Fibroblast of skin of left quadriceps (primary cell): ENCODE measurements at places on chromosomes 13 and 19.
A peak's percentile ranks its signal among the peaks of the same experiment; 100 is the strongest.

- no peak for DNase-seq
Measured at GRCh38 chr13:40205771-40206240, 460.6 kb downstream of the FOXO1 start.

DNA sequence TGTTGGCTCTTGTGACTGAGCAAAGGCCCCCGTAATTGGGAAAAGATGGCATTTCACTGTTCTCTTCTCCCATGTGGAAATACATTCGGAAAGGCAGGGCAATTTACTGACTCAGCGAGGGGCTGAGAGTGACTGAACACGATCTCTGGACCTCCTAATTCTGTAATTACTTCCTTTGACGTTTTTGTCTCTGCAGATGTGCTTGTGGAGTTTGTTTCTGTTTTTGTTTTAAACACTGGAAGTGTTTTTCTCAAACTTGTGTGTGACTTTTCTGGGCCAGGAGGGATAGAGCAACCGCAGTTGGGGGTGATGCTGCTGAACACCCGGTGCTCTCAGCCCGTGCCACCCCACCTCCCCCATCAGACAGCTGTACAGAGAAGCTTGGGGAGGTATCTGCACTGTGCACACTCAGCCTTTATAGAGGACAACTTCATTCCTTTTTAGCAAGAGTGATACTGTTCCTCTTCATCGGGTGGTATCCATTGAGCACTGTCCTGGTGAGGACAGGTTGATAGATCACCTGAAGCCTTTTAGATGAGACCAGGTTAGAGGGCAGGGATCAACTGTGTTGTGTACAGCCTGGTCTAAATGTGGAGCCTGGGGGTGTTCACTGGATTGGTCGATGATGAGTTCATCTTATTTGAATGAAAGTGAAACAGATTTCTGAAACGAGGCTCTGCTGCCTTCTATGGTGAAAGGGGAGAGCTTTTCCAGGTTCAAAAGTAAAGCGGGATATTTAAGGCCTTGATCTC, 117.4 kb downstream of the ESD start:
- peak; percentile 72 for DNase-seq

- peak; percentile 7 for DNase-seq
Measured at GRCh38 chr19:7970716-7971448, 27.4 kb upstream of the TIMM44 start.

DNA sequence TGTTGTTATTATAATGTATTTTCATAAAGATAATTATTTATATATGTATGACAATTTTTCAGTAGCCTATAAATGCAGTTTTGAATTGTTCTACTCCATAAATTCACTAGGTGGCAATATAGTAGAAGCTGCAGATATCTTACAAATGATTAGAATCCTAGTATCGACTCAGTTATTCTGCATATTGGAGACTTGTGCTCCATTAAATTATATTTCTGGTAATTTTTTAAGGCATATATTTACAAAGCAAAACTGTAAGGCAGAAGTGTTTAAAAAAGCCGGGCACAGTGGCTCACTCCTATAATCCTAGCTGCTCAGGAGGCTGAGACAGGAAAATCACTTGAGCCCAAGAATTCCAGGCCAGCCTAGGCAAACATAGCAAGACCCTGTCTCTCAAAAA, 58.7 kb downstream of the DPY19L3 start:
- DNase-seq: no peak

- peak; percentile 11 for DNase-seq
Measured at GRCh38 chr19:45973553-45974338, at the start of gene NOVA2. Gene NOVA2 (minus strand): TSS chr19:45973865. CDS start chr19:45973351, 514 bp downstream.
